Suppressor macrophage treated with lipopolysaccharide for 4 hours (primary cell): ENCODE measurements at places on chromosomes 6 and 20.

GRCh38 chr6:143545976-143546547 is 34.5 kb upstream of the FUCA2 start:
- DNase-seq, result no peak

DNA sequence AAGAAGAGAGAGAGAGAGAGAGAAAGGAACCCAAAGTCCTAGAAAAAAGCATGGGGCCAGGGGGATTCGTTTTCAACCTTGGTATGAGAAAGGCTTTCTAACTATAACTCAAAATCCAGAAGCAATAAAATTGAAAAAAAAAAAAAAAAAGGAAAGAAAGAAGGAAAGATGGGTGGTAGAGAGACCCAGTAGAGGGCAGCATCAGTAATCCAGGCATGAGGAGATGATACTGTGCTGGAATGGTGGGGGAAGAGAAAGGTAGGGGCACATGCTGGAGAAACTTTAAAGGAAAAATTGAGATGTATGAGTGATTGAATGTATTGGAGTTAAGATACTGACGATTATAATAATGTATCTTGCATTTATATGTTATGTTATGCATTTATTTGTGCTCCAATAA is 1040.7 kb upstream of the FLRT3 start:
- no peak for DNase-seq

GRCh38 chr6:87738744-87739143 is 36.7 kb upstream of the AKIRIN2 start:
- no peak for DNase-seq

- no peak for DNase-seq
These were observed 4.4 kb downstream of the SULF2 start for GRCh38 chr20:47780720-47781389.

- DNase-seq, result no peak
These were observed 554.3 kb downstream of the CD109 start for GRCh38 chr6:74250161-74250818.
